Activated CD4-positive, alpha-beta T cell treated with anti-CD3 and anti-CD28 coated beads for 1 hour (primary cell): ENCODE measurements at places on chromosomes 3 and 15.

DNA sequence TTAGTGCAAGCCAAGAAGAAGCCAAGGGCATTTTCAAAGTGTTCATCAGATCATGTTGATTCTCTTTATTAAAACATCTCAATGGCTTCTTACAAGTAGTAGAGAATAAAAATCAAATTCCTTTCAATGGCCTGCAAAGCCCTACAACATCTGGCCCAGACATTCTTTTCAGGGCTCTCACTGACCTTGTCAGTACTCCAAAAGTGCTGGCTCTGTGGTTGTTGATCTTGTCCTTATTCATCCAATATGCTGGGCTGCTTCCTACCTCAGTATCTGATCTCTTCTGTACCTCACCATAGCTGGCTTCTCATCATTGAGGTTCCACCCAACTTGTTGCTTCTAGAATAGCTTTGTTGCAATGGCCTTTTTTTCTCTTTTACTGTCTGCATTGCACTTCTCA is 74.0 kb upstream of the SAMMSON start:
- DNase-seq, result no peak

DNA sequence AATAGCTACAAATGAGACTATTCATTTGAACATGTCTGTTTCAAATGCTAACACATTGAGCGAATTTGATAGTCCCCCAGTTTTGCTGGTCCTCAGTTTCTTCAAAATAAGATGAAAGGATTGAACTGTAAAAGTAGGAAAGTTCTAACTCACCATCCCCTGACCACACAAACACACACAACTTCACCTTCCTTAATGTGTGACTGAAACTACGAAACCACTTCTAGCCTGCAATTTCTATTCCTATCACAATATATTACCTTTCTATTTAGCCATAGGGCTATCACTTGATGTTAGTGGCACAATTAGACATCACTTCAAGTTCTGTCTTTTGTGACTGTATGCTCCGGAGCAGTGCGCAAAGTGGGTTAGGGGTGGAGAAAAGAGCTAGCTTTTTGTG is 14.9 kb downstream of the BTLA start:
- no peak for DNase-seq

- DNase-seq, result no peak
Measured at GRCh38 chr15:25089577-25089976, 134.8 kb downstream of the SNRPN start.

- DNase-seq, result no peak
Measured at GRCh38 chr3:45034612-45035252, 8.6 kb downstream of the CLEC3B start.

DNA sequence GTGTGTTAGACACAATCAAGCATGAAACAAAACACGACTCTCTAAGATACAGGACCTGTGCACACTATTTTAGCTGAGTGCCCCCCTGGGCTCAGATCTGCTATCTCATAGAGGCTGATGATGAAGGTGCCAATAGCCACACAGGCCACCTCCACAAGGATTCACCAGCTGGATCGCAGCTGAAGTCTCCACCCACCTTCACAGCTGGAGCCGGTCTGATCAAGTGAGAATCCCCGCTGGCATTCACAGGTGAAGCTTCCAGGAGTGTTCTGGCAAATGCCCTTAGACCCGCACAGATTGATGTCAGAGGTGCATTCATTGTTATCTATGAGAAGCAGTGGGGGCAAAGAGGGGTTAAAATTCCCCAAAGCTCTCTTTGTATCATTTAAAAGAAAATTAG is 90.1 kb downstream of the DUT start:
- DNase-seq, result no peak

DNA sequence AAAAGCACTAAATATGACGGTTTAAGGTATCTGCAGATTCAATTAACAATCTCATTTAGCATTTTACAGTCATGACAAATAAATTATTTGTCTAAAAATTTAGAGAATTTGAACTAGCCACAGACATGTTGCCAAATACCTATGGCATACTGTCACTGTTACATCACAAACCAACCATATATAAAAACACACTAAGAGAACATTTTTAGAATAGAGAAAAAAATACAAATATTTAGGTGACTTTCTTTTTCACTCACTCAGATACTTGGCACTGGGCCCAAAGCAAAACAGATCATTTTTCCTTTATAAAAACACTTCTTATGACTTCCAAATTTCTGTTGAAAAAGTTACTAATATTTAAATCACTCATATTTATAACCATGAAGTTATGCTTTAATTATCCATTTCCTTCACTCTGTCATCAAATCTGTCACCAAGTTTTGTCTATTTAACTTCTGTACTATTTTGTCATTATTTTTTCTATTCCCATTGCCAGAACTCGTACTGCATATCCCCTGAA is 644.7 kb downstream of the OTOL1 start:
- no peak for DNase-seq

DNA sequence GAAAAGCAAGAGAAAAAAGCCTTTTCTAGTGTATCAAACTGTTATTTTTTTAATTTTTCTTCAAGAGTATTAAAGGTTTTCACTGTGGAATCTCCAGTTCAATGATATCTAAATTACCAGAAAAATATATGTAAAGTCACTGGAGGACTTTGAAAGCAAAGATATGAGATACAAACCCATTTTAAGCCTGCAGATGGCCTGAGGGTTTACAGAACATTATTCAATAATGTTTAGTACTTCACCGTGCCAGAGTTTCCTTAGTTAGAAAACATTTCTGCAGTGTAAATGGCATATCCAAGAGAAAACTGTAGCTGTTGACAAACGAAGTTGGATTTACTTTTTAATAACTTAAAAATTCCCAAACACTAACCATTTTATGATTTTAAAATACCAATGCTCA is 529.4 kb upstream of the AGTR1 start:
- no peak for DNase-seq

GRCh38 chr3:50591196-50591741 is 20.3 kb downstream of the CISH start:
- DNase-seq, result no peak

DNA sequence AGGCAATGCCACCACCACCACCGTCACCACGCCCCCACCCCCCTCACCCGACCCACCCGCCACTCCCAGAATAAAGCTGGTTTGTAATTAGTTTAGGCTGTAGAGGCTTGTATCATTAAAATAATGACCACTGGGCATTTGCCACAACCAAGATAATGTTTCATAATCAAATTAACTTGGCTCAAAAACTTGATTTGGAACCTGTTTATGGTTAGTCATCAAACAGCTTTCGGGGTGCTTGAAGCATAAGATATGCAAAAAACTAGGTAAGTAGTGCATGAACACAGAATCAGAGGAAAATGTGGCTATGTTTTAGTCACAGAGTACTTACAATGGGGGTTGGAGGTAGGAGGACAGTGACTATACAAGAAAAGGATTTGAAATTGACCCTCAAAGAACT is 115.1 kb downstream of the FHIT start:
- no peak for DNase-seq

DNA sequence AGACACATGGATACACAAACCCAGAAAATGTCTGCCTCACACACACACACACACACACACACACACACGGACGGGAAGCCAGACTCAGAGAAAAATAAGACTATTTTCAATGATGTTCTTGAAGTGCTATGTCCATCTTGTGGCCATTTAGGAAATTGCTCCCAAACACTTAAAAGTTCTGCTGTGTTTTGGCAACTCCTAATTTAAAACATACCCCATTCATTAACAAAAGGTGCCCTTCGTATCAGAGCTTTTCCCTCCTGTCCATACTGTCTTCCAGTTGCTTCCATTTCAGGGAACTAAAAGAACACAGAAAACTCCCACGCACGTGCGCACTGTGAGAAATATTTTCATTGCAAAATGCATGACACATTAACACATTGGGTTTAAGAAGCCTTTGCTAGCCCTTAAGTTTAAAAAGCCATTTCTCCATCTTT is 44.6 kb downstream of the SLC12A1 start:
- DNase-seq, result no peak

GRCh38 chr3:184742676-184743135 is 30.8 kb upstream of the MAGEF1 start:
- DNase-seq, result no peak

DNA sequence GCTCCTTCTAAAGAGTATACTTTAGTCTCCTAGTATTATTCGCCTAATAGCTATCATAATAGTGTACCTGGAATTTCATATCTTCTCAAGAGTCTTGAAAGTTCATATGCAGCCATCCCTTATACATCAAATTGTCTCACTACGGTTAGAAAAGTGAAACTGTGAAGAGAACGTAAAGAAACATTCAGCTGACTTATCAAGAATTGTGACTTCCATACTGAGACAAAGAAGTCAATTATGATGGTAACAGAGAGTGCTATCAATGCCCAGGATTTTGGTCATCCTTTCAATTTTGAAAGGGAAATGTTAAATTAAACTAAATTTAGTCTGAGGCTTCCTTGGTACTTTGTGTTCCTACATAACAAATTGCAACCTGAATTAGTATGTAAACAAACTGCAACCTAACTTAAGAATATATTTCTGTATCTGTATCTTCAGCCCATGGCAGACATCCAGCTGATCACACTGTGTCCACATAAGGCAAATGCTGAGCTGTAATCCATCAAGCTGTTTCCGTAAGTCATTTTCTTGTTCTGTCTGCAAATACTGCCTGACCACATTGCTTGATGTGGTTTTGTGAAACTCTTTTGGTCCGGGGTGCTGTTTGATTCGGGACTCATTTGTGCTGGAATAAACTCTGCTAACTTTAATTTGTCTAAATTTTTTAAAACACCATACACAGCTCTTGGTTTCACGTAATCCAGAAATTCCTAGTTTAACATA is 469.6 kb downstream of the SI start:
- no peak for DNase-seq

- DNase-seq, result no peak
Measured at GRCh38 chr3:134029734-134030378, at the start of gene SLCO2A1. SLCO2A1 (minus strand) TSS chr3:134029925; CDS start chr3:134029802, 123 bp downstream.

GRCh38 chr3:48614044-48614443 is 4.6 kb upstream of the UQCRC1 start:
- DNase-seq, result no peak

DNA sequence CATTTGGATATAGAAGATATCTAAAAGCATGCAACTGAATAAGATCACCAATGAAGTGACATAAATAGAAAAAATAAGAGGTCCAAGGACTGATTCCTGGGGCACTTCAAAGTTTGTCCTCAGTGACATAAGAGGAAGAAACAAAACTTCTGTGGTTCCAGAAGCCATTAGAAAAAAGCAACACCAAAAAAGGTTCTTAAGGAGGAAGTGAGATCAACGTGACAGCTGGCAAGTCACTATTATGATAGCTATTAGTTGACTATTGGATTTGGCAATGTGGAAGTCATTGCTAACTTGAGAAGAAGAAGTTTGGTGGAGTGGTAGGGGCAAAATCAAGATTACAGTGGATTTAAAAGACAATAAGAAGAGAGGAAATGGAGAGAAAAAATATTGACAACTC is 1098.3 kb downstream of the NAALADL2 start:
- no peak for DNase-seq

- no peak for DNase-seq
Measured at GRCh38 chr15:98764291-98764690, 116.0 kb downstream of the IGF1R start.
